Stimulated activated CD8-positive, alpha-beta memory T cell treated with anti-CD3 and anti-CD28 coated beads, Interleukin-7, amount 100 ng/mL, for 48 hours (primary cell): ENCODE measurements at places on chromosomes 1 and 21.

- no peak for DNase-seq
Measured at GRCh38 chr1:160189649-160190625, at the start of gene CASQ1. Gene CASQ1 (plus strand): TSS chr1:160190575. CDS start chr1:160190752, 177 bp downstream.

GRCh38 chr1:107141491-107142126 is 770 bp downstream of the NTNG1 start:
- DNase-seq: no peak

DNA sequence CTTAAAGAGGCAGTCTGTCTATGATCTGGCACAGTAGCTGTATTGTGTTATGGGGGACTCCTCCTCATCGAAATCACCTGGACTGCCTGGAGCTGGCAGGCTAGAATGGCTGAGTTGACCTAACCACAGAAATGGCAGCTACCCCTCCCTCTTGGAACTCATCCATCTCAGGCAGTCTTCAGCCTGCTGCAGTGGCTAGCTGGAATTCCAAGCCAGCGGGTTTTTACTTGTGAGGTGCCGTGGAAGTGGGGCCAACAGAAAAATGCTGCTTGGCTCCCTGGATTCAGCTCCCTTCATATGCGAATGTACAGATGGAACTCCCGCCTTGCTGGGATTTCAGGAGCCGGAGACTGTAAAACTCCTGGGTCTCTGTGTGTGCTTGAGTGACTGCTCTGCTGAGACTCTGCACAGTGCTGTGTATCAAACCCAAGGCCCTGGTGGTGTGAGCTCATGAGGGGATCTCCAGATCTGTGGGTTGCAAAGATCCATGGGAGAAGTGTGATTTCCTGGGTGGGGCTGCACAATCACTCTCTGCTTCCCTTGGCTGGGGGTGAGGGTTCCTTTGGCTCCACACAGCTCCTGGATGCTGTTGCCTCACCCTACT is 316.9 kb downstream of the CTH start:
- DNase-seq: no peak

GRCh38 chr21:34754690-34755647 is 86.2 kb downstream of the CLIC6 start:
- no peak for DNase-seq

DNA sequence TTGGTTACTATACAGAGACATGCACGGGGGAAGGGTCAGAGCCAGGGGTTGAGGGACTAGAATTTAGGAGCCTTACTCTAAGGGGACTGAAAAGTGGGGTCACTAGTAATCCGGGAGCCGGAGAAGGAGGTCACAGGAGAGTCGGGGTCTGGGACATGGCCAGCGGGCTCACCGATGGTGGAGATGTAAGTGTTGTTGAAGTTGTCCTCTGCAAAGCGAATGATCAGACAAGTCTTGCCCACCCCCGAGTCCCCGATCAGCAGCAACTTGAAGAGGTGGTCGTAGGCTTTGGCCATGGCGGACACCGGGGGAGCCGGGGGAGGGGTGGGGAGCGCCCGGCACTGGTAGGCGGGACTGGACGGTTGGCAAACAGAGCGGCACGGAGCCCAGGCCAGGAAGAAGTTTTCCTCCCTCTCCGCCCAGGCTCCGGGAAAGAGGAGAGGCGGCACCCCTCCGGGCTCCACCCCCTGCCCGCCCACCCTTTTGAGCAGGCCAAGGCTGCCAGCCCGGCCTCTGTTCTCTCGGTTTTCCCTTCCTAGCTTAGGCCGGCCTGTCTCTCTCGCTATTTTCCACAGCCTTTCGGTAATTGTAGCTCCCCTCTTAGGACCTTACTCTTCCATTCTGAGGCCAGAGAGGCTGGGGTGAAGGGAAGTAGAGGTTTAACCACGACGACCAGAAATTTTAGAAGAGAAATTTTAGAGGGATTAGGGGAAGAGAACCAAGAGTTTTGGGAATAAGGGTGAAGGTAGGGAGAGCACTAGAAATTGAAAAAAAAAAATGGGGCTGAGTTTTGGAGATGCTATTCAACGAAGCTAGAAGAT is at the start of gene RAB13:
TSS of gene RAB13 (minus strand) at position 399 of the 821 bp plus-strand sequence. CDS start at position 296, 103 bp downstream.
- no peak for DNase-seq

DNA sequence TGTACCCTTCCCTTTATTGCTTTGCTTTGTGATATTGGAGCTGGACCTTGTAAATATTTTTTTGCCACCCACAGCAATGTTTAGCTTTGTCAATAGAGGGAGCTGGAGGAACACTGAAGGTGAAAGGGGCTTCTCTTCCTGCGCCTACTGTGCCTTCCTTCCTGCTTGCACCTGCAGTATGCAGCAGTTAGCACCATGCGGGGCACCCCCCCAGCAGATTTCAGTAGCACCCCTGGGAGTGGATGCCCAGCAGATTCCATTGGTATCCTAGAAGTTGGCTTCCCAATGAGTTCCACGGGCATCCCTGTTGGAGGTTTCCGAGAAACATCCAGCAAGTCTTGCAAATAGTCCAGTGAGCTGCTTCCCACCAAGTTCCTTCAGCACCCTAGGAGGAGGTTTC is 25.6 kb downstream of the S100A10 start:
- no peak for DNase-seq

DNA sequence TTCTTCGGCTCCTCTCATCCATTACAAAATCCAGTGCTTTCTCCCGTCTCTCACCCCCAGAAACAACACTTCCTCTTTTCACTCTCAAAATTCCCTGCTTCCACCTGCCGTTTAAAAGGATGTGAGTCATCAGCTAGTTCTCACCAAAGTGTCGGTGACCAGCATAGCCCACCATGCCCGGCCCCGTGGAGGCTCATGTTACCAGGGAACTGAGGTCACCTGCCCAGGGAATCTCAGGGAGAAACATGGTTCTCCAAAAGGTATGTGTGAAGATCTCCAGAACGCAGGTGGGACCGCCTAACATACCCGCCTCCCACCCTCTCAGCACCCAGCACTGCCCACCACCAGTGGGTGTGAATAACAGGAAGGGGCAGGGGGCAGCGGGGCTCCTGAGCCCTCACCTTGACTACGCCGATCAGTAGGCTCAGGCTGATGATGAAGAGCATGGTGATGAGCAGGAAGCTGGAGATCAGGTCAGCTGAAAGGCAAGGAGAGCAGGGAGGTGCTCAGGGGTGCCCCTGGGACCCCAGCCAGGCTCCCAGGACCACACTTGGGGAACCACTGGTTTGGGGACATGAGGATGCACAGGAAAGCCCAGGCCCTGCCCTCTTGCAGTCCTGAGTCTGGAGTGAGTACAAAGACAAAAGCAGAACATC is 16.2 kb downstream of the LAPTM5 start:
- DNase-seq: no peak

DNA sequence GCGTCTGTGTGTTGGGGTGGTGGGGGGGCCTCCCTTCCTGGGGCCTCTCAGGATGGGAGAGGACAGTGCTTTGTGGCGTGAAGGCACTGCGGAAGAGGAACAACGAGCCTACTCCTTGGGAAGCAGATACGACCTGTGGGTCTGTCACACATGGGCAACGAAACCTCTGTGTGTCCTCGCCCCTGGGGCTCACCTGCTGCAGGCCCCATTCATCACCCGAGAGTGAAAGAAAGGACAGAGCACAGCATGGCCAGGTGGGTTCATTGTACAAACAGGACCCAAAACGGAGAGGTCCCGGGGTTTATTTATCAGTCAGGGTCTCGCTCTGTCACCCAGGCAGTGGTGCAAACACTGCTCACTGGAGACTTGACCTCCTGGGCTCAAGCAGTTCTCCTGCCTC is 40.1 kb upstream of the LIN9 start:
- DNase-seq: no peak

DNA sequence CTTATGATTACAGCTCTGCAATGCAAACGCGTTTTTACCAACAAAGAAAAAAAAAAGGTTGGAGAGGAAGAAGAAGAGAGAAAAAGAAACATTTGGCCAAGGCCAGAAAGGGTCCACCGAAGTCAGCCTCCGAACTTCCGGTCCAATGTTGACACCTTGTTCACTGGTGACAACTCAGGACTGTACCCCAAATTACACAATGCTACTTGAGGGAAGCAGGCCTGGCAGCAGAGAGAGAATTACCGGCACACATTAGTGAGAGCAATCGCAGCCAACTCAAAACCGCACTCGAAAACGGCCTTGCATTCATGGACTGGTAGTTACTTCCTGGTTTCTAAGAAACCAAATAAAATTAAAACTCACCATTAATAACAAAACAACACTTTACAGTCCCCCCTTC is 652.5 kb downstream of the KIF26B start:
- no peak for DNase-seq

GRCh38 chr1:44170281-44170823 is 28.9 kb upstream of the KLF18 start:
- DNase-seq: no peak

DNA sequence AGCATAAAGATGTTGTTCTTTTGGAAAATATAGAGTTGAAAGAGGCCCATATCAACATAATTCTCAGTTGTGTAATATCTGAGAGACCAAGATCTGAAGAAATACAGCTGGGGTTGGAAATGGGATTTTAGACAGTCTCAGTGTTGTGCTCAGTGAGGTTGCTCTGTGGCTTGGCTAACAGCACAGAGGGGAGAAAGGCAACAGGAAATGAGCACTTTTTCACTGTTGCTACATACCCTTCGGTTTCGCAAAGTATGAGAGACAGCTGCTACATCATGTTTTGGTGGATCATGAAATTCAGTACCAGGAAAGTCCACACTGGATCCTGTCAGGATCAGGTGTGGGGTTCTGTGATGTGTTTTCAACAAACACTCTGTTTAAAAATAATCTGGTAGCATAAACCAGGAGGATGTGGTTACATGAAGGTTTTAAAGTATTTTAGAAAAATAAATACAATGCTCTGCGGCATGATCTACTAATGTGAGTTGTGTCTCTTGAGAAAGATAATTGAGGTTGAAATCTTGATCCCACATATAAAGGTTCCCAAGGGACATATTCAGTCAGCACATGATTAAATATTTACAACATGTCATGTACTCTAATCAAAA is 7.0 kb upstream of the GPR88 start:
- DNase-seq: no peak
